ENCODE measurements at places on chromosomes 1 and 21.

DNA sequence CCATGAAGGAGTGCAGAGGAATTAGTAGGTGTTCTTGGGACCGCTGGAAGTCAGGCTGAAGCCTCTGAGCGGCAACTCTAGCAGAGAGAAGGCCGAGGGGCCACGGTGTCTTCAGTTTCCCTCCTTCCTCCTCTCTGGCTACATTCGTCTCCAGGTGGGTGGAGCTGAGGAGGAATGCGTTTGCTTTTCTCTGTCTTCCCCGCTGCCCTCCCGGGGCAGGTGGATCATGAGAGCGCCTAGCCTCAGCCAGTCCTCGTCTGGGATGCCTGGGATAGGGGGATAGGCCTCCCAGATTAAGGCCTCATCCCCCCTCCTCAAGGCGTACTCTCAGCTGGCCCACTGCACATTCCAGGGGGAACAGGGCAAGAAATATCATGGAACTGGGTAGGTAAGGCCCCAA is 7.5 kb upstream of the GOLT1A start:
- no peak for DNase-seq

DNA sequence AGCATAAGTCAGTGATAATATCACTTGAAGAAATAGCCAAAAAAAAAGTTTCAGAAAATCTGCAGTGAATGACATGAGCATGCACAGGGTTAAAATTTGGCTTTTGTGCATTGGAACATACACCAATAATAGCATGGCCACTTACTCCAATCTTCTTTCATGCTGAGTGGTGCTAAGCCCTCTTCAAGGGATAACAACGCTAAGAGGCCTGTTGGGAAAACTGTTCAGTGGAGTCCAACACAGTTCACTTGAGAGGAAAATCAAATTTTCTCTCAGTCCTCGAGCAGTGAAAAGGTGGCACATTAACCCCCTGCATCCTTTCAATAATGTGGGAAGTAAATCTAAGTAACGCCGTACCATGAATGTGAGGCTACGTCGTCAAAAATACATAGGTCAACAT is 264.7 kb downstream of the SPATA17 start:
- no peak for DNase-seq

DNA sequence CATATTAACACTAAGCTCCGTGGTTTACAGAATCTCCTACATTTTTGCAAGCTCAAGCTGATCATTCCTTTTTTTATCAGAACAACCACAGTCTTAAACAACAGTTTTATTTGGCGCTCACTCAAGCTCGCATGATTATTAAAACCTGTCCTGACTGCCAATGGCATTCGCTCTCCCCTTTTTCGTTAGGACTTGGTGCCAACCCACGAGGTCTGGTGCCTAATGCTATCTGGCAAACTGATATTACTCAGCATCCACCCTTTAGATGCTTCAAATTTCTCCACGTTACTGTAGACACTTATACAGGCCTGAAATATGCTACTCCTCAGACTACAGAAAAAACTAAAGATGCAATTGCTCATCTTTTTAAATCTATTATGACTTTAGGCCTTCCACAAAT is 23.0 kb upstream of the ITLN1 start:
- no peak for DNase-seq

DNA sequence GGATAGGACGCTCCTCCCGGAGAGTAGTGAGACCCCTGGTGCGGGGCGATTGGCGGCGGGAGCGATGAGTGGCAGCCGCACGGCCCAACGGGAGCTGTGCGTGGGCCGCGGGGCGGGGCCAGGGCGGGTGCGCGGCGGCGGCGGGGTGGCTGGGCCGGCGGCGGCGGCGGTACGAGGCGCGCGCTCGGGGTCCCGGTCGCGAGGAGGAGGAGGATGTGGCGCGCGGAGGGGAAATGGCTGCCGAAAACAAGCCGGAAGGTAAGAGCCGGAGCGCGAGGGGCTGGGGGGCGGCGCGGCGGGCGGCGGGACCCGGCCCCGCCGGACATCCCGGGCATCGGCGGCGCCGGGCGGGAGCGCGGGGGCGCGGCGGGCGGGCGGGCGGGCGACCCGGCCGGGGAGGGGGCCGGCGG is at the start of gene CAMTA1:
Gene CAMTA1 (plus strand): TSS at position 137 of the 410 bp plus-strand sequence. CDS start 77 bp downstream, at position 214.
- no peak for DNase-seq

DNA sequence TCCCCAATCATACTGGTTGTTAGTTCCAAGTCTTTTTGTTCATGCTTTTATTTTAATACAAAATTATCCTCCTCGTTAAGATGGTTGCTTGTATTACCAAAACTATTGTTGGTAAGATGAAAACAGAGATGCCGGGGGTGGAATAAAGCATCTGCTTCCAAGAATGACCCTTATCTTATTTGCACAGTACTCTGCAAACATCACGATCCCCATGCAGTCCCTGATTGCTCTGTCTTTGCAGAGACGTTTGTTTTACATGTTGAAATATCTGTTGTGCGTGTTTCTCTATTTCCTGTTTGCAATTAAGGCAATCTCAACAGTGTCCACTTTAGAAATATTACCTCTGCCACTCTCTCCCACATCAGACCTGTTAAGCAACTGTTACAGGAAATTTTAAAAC is 141.3 kb upstream of the NCAM2 start:
- no peak for DNase-seq

DNA sequence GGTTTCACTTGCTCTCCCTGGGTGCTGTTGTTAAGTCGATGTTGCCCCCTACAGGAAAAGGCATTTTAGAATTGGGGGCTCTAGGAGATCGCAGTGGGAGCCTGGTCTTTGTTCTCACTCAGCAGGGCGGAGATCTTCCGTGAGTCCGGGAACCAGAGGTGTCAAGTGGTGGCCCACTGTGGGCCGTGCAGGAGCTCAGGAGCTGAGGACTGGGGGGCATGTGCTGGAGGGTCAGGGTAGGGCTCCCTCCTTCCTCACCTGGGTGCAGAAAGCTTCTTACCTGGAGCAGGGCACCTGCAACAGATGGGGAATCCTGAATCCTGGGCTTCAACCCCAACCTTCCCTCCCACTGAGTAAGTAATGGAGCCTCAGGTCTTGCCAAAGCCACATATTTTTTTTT is 392.7 kb downstream of the NPHP4 start:
- DNase-seq: no peak

- DNase-seq: no peak
These were observed 28.3 kb upstream of the PCBP3 start for GRCh38 chr21:45615145-45615711.

- DNase-seq: no peak
These were observed 203.9 kb downstream of the HIVEP3 start for GRCh38 chr1:41714638-41715389.

DNA sequence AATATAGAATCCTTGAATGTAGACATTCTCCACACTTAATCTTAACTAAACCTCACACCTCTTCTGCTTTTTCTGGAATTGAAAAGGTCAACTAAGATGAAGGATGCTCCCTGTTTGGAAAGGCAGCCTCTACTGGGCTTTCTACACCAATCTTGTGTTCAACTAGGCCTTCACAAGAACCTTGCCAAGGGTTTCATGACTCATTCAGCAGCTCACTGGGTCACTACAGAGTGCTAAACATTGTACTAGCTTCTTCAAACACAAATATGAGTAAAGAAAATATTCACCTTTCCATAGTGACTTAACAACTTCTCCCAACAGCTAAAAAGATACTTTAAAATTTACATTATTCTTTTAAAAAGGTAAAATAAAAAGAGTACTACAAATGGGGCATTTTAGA is 135.3 kb upstream of the PRMT6 start:
- DNase-seq: no peak

DNA sequence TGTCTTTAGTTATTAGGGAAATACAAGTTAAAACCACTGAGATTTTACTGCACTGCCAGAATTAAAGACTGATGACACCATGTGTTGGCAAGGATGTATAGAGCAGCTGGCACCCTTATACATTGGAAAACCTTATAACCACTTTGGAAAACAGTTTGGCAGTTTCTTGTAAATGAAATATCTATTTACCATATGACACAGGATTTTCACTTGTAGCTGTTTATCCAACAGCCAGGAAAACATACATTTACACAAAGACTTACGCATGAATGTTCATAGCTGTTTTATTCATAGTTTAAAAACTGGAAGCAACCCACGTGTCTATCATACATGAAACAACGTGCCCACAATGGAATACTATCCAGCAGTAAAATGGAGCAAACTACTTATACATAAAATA is 45.3 kb downstream of the PRRC2C start:
- no peak for DNase-seq

Measured in DMS79 (cell line).